ENCODE measurements at places on chromosomes 4 and X.

GRCh38 chrX:69207216-69207615 is 42.0 kb upstream of the PJA1 start:
- no peak for DNase-seq

GRCh38 chr4:168995537-168996295 is 14.3 kb downstream of the CBR4 start:
- DNase-seq: no peak

GRCh38 chrX:134313418-134313817 is 76.4 kb downstream of the CCDC160 start:
- DNase-seq: no peak

DNA sequence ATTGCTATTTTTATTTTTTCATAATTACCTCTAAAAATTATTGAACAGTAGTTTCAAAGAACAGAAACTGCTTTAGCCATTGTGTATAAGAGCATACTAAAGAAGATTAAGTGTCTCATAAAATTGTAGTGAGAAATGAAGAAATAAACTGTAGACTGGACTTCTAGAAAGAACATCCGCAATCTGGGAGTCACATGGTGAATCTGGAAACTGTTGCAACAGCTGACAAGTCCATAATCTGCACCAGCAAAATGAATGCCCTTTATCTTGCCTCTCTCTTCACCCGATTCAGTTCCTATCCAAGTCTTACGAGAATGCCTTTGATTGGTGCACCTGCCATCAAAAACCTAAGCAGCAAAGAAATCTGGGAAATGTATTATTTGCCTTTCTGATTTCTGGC is 312.9 kb downstream of the NAF1 start:
- no peak for DNase-seq

DNA sequence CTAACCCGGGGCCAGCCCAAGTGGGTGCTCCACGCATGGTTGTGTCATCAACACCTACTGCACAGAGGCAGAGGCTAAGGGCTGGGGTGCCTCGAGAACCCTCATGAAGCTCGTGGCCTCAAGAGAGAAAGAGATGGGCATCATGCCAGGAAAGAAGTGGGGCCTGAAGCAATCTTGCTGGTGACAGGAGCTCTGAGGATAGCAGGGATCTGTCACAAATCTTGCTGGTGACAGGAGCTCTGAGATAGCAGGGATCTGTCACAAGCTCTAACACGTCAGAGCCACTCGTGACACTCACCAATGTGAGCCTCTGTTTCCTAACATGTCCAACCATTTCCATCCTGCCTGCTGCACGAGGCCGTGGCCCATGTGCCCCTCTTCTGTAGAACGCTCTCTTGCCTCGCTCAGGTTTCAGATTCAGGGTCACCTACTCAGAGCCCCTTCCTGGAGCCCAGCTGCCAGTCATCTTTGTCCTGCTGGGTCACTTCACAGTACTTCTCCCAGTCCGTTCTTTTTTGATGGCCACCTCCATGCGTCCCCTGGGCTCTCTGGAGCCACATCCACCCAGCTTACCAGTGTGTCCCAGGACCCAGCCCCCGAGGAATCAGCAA is 21.1 kb downstream of the PNMA6E start:
- no peak for DNase-seq

- no peak for DNase-seq
These were observed 34.7 kb downstream of the GLRA2 start for GRCh38 chrX:14564058-14564457.

DNA sequence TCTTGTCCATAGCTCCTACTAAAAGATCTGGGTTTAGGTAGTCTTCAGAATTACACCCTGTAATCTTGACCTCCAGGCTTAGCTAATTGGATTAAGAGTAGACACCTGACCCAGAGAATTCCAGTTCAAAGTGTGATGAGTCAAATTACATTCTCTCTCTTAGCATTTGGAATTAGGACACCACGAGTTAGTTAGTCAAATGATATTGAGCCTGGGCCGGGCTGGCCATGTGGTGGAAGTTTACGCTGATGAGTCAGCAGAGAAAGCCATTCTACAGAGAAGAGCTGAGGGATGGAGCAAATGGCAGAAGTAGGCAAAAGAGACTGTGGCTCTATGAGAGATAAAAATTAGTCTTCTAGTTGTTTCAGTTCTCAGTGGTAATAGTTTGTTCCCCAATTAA is 31.1 kb downstream of the CEP44 start:
- DNase-seq: no peak

DNA sequence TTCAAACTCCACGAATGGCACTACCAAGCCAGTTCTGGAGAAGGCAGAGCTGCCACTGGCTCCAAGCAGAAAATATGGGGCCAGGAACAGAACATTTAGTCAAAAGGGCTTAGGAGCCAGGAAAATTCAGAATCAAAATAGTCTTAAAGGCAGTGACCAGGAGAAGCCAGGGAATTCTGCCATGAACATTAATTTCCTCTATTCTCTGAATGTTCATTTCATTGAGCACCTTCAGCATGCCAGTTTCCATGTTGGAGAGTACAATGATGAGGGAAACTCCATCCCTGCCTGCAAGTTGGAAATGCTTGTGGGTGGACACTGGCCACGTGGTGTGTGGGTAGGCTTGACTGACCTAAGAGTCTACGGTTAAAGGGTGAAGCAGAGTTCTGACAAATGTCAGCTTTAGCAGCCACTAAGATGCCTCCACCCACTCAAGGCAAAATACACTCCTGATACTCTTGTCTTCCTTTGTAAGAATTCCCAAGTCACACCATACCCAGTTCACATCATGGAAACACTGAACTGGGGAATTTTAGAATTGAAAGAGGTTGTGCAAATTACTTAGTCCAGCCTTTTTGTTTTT is 190.1 kb upstream of the C1QTNF7 start:
- DNase-seq: no peak

GRCh38 chr4:130249002-130249401 is 1153.0 kb downstream of the C4orf33 start:
- no peak for DNase-seq

DNA sequence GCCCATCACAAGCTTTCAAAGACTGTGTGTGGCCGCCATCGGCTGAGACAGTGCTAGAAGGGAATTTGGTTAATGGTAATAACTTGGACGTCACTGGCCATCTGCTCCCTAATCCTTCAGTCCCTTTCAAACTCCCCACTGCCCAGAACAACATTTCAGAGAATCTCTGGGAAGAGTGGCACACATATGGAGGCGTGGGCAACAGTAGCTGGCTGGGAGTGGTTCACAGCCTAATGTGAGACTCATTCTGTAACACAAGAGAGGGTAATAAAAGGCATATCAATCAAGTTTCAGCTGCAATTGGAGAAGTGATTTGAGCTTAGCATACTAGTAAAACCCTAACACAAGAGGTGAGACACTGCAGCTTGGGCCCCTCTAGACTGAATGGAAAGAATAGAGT is 15.4 kb downstream of the SMIM10 start:
- no peak for DNase-seq

DNA sequence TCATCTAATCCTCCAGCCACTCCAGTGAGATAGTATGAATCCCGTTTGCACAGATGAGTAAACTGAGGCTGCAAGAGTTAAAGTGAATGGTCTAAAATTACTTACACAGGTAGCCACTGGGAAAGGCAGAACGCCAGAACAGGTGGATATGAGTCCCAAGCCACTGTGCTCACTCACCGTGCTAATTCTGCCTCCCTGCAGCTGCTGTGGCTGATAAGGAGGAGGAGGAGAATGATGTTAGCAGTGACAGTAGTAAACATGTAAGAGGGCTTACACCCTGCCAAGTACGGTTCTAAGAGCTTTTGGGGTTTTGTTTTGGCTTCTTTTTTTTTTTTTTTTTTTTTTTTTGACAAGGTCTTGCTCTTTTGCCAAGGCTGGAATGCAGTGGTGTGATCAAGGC is 90.5 kb upstream of the PRPS2 start:
- no peak for DNase-seq

DNA sequence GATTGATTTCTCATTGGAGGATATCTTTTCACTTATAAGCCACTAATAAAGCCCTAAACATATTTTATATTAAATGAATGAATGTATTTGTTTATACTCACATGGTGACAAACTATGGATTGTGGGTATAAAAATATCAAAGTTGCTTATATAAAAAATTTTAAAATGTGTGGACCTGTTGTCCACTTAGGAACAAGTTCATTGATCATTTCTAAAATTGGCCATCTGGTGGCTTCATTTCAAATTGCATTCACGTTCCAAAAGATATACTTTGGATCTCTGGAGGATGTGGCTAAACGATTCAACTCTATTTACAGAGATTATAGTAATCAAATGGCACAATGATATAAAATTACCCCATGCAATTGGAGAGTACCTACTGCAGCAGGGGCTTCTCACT is 32.5 kb downstream of the FSTL5 start:
- no peak for DNase-seq

DNA sequence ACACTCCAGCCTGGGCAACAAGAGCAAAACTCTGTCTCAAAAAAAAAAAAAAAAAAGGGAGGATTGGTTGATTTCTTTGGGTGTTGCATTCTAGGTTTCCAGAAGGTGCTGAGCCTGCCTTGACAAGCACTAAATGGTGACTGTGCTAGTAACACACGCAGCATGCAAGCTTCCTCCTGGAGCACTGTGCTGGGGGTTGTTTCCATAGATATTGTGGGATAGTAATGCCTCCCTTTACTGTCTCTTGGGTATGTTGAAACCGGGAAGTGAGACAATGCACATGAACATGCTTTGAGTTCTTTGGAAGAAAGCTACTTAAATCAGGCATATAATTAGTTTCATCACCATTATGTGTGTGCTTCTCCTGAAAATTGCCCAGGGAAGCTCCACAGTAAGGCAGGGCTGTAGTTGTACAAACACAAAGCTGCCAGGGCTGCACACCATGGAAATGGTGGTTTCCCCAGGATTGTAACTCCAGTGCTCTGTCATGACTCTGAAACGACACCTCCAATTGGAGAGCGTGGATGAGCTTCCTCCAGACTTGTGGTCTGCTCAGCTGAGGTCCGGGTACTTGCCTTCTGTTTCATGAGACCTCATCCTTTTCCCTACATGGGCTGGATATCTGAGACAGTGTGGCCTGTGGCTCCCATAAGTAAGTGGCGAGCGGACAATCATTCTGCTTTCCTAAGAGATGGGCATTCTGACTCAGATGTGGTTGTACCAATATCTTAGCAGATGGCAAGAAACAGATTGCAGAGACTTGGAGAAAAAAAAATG is 31.5 kb upstream of the STOX2 start:
- no peak for DNase-seq

DNA sequence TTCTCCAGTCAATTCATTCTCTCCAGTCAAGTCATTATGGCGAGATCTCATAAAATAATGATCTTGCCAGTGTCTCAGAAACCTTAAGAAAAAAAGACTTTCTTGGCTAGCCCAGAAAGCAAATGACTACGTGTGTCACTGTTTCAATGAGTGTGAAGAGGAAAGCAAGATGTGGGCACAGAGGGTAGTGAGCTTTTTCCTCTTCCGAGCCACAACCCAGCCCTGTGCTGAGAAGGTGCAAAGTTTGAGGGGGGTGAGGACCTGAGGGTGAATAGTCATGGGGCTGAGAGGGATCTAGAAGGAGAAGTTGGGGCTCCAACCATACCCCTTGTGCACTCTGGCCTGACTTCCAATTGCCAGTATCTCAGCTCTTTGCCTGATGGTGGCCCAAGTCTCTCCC is 85.6 kb upstream of the EGFL6 start:
- DNase-seq: no peak

- no peak for DNase-seq
These were observed 119.5 kb downstream of the PJA1 start for GRCh38 chrX:69045616-69046345.

DNA sequence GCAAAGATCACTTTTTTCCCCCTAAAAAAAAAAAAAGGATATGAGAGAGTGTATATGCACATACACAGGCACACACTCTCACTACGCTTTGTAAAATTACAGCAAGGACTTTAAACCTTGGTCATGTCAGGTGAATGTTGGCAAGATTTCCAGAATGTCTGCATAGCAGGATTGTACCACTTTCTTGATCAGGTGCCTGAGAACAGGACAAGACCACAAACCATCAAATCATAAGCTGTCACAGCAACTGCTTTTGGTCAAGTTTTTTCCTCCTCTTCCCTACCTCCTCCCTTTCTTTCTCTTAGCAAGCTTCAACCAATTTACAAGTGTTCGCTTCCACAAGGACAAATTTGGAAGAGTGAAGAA is 15.3 kb downstream of the PPARGC1A start:
- no peak for DNase-seq

GRCh38 chr4:187218705-187219245 is 495.1 kb upstream of the FAT1 start:
- DNase-seq: no peak

DNA sequence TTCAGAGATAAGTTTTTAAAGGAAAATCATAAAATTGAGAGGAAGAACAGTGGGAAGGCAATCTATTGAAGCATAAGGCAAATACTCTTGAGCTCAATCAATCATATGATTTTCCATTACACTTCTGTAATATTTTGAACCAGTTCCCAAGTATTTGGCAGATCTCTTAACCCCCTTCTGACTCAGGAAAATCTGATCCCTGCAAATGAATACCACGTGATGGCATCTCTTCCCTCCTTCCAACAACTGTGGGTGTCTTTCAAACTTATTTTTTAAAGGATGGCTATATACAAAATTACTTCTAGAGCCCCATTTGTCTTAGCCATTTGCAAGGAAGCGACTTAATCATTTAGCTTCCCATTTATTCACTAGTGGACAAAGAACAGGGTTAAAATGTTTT is 41.9 kb downstream of the AMOT start:
- no peak for DNase-seq

- no peak for DNase-seq
These were observed 2224.0 kb upstream of the AGA start for GRCh38 chr4:179666226-179666625.

- DNase-seq: no peak
These were observed 855.2 kb upstream of the ADGRL3 start for GRCh38 chr4:60344908-60345307.

GRCh38 chr4:123898946-123899666 is 502.5 kb downstream of the SPRY1 start:
- no peak for DNase-seq

DNA sequence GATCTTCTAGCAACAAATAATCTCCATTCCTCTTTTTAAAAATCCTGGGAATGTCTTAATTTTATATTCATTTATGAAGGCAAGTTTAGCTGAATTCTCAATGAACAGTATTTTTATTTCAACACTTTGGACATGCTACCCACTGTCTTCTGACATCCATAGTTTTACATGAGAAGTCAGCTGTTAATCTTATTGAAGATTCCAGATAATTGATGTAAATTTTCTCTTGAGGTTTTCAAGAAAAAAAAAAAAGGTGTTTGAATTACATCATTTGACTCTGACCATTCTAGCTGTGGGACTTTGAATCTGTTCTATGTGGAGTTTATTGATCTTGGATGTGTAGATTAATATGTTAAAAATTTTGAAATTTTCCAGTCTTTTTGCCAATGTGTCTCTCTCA is 28.0 kb downstream of the PDHA2 start:
- DNase-seq: no peak

- DNase-seq: no peak
These were observed 579 bp downstream of the ABCD1 start for GRCh38 chrX:153725039-153725831.

GRCh38 chrX:8663325-8663724 is 68.6 kb downstream of the ANOS1 start:
- no peak for DNase-seq

- DNase-seq: no peak
These were observed 152.3 kb upstream of the ANXA10 start for GRCh38 chr4:167939863-167940616.

- DNase-seq: no peak
These were observed 174.0 kb downstream of the ADAM29 start for GRCh38 chr4:175092114-175092513.
